Osteoblast (primary cell): ENCODE measurements at places on chromosomes 16 and 17.

GRCh38 chr17:7883781-7884386 is 4.7 kb upstream of the CHD3 start:
- DNase-seq: peak; percentile 88

DNA sequence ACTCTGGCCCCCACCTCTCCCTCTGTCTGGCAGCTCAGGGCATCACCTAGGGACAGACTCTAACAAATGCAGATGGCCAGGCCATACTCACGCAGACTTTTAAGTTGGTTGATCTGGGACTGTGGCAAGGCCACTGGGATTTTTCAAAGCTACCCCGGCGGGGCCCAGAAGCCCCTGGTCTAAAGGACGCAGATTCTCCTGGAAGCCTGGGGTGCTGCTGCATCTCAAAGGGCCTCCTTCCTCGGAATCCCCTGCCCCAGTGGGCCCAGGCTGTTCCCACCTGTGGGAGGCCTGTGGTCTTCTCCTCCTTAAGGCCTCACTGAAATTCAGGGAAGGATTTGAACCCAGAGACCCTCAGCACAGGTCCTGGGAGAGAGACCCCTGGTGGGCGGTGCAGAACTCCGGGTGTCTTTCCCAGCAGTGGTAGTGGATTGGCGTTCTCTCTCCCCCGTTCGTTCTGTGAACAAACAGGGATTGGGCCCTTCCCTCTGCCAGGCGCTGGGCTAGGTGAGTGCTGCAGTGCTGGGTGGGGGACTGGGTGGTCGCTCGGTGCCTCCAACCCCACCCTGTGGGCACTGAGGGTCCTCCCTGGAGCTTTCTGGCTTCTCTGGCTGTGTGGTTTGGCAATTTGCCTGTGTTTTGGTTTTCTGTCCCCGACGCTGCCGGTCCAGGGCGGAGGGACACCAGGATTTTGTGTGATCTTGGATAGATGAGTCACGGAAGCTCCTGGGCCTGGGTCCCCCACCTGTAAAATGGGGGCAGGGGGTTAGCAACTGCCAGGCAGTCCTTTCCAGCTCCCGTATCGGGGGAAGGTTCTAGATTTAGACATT is 160.5 kb upstream of the GSE1 start:
- peak; percentile 84 for DNase-seq

DNA sequence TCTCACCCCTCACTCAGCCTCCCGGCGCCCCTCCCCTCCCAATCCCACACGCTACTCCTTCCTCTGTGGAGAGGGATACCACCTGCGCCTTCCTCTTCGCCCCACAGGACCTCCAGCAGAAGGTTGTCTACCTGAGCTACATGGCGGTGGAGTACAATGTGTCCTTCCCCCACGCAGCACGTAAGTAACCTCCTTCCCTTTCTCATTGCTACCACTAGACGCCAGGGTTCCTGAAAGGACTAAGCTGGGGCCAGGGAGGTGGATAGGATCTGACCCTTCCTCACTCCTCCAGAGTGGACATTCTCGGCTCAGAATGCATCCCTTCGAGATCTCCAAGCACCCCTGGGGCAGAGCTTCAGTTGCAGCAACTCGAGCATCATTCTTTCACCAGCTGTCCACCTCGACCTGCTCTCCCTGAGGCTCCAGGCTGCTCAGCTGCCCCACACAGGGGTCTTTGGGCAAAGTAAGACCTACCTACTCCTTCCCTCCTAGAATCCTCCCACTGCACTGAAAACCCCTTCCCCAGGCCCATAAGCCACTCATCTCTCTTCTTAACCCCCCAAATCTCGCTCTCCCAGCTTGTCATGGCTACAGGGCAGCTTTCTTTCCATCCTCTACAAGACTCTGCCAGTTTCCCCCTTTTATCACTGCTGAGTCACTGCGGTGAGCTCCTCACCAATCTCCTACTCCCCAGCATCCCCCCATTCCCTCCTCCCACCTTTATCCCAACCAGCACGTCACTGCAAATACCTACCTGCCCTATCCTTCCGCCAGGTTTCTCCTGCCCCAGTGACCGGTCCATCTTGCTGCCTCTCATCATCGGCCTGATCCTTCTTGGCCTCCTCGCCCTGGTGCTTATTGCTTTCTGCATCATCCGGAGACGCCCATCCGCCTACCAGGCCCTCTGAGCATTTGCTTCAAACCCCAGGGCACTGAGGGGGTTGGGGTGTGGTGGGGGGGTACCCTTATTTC is 1.5 kb downstream of the CD68 start:
- peak; percentile 67 for DNase-seq

DNA sequence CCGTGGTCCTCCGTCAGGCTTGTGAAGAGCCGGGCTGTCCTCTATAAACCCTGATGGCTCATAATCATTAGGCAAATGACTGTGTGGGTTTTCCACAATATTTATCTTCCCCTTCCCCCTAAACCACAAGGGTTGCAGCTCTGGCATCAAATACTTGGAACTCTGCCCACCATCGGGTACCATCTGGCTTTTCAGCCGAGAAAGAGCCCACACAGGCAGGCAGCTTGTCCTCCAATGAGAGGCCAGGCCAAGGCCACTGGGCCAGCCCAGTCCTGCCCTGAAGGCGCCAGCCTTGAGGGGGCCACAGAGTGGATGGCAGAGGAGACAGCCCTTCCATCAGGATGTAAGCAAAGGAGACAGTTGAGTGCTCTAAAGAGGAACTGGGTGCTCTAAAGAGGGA is 31.8 kb upstream of the NAT9 start:
- no peak for DNase-seq

DNA sequence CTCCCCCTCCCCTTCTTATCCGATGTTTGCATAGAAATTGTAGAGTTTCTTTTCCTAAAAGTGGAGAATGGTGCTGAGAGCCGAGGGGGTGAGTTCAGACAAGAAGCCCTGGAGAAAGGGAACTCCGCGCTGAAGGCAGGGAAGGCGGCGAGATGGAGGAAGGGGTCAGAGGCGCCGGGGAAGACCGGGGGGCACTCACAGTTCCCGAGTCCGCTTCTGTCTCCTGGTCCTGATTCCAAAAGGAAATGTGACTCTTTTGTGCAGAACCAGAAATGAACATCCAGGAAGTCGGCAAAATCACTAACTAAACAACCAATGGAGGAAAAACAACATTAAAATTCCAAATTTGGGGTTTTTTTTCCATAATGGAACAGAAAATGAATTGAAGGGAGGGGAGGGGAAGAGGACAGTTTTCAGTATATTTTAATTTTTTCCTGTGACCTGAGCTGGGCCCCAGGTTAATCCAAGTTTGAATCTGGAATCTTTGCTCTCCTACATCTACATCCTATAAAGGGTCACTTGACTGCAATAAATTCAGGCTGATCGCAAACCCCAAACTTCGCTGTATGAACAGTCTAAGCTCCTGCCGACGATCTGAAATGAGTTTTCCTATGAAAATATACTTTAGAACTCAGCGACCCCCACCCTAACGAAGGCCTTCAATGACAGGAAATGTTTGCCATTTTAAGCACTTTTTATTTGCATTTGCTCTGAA is 252.3 kb downstream of the C16orf95 start:
- DNase-seq: peak; percentile 56

DNA sequence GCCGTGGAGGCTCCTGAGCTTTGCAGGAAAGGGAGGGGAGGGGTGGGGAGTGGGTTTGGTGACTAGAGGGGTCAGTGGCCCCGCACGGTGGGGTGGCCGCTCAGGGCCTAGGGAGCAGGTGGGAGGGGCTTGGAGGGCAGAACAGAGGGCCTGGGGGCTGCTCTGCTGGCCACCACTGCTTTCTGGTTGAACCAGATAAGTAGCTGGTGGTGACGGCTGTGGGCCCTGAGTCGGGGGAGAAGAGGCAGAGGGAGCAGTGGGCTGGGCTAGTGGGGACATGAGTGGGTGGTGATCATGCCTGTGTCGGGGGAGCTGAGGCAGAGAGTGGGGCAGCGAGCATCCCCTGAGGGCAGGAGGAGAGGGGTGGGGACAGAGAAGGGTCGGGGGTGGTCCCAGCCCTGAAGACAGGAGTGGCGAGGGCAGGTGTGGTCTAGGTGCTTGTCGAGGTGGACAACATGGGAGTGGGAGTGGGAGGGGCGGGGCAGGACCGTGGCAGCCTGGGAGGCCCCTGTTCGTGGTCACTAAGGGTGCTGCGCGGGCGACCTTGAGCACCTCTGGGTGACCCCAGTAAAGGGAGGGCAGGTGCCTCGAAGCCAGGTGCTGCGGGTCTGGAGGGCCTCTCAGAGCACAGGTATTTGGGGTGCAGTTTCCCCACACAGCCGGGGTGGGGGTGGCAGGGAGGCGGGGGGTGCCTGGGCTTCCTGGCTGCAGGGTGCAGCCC is 6.3 kb upstream of the CD7 start:
- DNase-seq: peak; percentile 86

DNA sequence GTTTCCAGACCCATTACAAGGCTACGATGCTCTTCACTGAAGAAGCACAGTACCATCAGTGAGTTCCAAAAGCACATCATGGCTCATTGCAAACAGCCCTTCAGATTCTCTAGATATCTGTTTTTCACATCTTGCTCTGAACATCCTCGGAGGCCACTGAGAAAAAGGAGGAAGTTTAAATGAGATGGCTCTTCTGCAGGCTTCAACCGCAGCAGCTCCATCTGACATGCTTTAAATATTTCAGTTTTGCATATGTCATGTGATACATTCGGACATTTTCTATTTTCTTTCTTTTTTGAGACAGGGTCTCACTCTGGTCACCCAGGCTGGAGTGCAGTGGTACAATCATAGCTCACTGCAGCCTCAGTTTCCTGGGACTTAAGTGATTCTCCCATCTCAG is 396.8 kb downstream of the NPIPA8 start:
- no peak for DNase-seq

GRCh38 chr16:69123910-69124309 is 8.5 kb downstream of the CHTF8 start:
- peak; percentile 91 for DNase-seq

GRCh38 chr17:80561541-80562114 is 17.0 kb downstream of the RPTOR start:
- DNase-seq: peak; percentile 62

DNA sequence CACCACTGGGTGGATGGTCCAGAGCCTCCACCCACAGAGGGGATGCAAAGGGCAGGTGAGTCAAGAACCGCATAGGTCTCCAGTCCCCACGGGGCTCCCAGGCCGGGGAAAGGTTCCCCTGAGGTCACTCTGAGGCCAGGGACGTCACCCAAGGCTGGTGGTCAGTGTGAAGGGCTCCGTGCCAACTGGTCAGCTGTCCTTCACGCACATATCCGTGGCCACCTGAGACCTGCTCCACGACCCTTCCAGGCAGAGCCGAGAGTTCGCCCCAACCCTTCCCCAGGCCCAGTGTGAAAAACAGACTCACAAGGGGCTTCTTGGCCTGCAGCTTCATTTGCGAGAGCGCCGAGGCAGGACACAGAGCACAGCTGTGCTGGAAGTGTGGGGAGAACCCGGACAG is 2.8 kb downstream of the TSR3 start:
- no peak for DNase-seq

GRCh38 chr17:81684442-81684911 is 666 bp downstream of the HGS start:
- DNase-seq: peak; percentile 99

DNA sequence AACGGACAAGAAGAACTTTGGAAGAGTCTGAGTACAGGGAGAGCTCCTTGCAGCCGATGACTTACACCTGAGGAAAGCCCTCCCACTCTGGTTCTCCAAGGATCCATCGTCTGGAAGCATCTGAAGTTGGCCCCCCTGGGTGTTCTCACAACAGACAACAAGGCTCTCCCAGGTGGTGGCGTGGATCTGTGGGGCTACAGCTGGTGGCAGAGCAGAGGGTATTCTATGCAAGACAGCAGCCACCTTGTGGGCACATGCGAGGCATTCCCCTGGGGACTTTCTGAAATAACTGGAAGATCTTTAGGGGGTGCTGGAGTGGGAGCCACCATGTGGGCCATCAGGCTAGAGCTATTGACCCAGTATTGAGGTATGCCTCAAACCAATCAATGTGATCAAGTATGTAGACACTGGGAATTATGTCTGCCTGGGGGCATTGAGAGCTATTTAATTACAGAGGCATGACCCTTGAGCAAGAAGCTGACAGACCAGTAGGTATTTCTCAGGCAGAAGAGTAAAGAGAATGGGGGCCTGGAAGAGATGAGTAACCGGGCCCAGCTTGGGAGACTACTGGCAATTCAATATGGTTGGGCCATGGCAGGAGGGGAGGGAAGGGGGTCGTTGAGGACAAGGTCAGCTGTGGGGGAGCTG is 6.9 kb upstream of the KRT19 start:
- peak; percentile 26 for DNase-seq

DNA sequence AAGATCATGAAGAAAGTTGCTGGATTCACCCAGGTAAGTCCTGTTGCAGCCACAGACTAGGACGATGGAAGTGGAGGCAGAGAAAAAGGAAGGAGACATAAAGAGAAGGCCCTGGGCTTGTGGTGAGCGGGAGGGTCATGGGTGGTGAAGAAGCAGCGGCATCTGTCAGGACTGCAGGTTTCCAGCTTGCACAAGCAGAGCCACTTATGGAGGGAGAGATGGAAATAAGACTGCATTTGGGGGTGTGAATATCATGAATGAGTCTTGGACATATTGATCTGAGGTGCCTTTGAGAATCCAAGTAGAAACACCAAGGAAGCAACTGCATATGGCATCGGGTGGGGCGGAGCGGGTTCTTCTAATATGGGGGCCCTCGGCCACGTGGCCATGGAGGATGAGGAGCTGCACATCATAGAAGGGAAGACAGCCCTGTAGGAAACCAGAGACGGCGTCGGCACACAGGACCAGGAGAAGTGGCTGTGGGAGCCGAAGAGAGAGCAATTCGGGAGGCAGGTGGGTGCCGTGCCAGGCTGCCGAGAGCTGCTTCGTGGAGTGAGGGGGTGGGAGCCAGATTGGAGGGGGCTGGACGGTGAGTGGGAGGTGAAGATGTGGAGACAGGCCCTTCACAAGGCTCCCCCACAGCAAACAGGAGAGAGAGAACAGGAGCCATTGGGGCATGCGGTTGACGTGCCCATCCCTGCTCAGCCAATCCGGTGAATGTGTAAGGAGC is 243.5 kb downstream of the GSG1L start:
- no peak for DNase-seq

DNA sequence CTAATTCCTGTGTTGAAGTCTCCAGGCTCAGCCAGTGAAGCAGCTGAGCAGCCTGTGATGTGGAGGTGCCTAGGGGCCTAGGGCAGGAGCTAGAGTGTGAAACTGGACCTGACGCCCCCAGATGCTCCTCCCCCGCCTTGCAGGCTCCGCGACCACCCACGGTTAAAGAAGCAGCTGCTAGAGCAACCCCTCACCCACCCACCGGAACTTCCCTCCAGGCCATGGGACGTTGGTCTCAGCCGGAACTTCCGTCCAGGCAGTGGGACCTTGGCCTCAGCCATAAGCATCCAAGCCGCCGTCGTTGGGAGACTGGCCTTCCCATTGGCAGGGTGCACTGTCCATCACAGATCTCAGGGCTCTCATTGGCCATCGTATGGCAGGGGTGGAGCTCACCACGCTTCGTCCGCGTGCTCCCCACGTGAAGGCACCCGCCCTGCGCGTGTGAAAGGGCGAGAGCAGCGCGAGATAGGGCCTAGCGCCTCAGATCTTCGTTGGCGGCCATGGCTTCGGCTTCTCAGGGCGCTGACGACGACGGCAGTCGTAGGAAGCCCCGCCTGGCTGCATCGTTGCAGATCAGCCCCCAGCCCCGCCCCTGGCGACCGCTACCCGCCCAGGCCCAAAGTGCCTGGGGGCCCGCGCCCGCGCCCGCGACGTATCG is at the start of gene ADAD2:
Gene ADAD2 (plus strand): TSS at position 427 of the 658 bp plus-strand sequence. CDS start 74 bp downstream, at position 501.
- DNase-seq: peak; percentile 86

GRCh38 chr17:16950488-16950887 is 21.4 kb downstream of the TNFRSF13B start:
- no peak for DNase-seq
